PC-3 (cell line): ENCODE measurements at places on chromosomes 4 and X. TPM values are rescaled to one million over a fixed set of nuclear protein-coding genes. Genes with fewer than 3 reads are reported as not detected.

The TLR1 gene
- 0.40 and 0.47 TPM in 2 replicates for total RNA-seq

The MSANTD1 gene
- total RNA-seq = 0.77 and 1.3 TPM in 2 replicates

The MCF2 gene
- total RNA-seq = not detected in 2 replicates

The TLR6 gene
- total RNA-seq = 0.92 and 1.2 TPM in 2 replicates

The CENPVL2 gene
- total RNA-seq = not detected in 2 replicates

The TEX11 gene
- not detected in 2 replicates for total RNA-seq

The PPP2R2C gene
- 7.0 and 9.5 TPM in 2 replicates for total RNA-seq

The FGF2 gene
- total RNA-seq = 4.0 and 4.1 TPM in 2 replicates
